NCI-H187 treated with DMSO at 0.1 percent for 48 hours (cell line): ENCODE measurements at places on chromosomes 16 and 17.

GRCh38 chr17:60163108-60163784 lies 13.5 kb downstream of the CA4 start:
- no peak for DNase-seq

DNA sequence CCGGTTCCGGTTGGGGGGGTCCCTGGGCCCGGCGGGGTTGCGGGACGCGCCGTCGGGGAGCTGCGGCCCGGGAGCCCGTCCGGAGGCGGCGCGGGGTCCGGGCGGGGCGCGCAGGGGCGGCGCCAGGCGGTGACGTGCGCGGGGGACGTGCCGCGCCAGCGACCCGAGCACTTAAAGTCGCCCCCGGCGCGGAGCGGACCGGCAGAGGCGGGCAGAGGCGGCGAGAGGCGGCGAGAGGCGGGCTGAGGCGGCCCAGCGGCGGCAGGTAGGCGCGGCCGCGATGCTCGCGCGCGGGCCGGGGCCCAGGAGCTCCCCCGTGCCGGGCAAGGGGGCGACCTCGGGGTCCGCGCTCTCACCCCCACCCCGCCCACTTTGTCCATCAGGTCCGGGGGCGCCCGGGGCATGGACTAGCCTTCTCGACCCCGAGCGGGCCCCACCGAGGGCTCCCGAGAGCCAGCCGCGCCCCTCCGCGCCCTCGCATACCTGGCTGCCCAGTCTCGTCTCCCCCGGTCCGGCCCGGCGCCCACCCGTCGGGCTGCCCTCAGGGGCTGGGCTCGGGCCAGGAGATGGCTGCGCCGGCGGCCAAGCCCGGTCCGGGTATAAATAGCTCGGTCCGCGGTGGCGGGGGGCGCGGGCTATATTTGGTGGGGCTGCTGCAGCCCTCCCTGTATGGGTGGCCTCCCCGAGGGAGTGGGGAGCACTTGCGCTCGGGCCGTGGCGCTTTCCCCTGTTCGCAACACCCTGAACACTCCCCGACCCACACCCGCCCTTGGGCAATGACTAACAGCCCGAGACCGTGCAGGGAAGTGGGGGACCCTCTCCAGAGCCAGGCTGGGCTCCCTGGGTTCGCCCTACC lies at the start of gene SLC16A3:
SLC16A3 (plus strand) TSS at position 201 of the 856 bp plus-strand sequence. CDS start 6,967 bp downstream, outside the sequence.
- no peak for DNase-seq

DNA sequence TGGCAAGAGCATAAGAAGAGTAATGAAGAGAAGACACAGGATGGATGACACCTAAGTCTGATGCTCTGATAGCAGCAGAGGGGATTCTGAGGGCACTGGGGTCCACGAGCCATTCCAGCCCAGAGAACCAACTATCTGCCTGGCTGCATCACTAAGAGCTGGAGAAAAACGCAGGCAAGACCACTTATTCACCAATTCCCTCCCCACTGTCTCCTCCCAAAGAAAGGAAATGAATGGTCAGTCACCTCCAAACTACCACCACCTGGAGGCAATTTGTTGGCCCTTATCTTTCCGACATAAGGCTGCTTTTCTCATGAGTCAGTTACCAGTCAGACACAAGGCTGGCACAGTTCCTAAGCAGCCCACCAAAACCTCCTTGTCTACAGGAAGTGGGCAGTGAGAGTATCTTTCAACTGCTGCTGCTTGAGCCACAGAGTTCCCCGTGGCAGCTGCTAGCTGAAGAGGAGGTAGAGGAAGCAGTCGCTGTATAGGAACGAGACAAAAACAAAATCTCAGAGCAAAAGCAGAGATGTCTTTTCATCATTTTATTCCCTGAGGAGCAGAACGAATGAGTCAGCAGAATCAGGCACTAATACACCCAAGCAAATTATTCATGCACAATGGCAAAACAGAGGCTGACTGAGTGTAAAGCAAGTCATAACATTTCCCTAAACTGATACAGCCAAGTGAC lies 111.1 kb downstream of the SMG6 start:
- no peak for DNase-seq

- no peak for DNase-seq
These were observed 40.7 kb downstream of the HLF start for GRCh38 chr17:55305321-55306087.

DNA sequence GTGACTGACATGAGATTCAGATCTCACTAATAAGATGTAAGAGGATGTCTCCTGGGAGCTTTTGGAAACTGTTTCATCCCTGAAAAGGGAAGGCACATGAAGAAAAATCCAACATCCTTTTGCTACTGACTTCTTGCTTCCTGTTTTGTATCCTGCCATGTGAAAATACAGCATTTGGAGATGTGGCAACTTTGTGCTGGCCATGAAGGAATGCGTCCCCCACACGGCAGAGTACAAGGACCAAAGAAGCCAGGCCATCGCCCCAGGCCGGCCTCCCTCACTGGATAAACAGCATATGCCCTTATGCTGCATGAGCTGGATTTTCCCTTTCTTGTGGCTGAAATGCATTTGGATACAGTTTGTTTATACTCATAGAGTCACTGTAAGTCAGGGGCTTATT lies 5.5 kb upstream of the HASPIN start:
- no peak for DNase-seq

DNA sequence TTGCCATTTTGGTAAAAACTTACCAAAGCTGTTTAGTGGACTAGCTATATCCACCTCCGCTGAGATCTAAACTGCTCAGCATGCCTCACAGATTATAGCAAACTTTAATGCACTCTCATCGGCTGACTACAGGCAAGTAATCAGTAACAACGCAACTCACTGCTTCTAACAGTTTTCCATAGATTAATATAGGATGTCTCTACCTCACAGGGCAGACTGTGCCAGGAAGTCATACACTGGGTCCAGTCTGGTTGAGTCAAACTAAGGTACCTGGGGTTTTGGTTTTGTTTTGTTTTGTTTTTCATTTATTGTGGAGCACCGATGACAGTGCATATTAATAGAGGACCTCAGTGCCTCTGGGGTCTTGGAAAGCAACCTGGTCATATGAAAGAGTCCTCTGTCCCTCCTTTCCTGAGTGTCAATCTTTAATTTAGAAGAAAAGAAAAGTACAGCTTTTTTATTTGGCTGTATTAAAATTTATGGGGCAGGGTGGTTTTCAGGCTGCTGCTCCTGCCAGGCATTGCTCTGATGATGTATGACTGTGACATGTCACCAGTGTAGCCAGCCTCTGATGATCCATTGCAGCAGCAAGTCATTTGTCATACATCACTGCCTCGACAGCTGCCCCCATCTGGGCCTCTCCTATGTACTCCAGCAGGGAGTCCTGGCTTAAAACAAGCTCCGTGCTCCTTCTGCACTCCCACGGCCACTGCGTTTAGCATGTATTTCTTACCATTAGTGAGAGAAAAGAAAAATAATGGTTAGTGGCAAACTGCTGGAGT lies 854.1 kb downstream of the KCNJ2 start:
- DNase-seq, result no peak

- no peak for DNase-seq
These were observed 26.5 kb upstream of the LASP1NB start for GRCh38 chr17:38898812-38899348.

GRCh38 chr17:10790491-10791401 lies 13.2 kb downstream of the TMEM238L start:
- no peak for DNase-seq

- no peak for DNase-seq
These were observed 29.1 kb downstream of the TMEM100 start for GRCh38 chr17:55693254-55694216.

DNA sequence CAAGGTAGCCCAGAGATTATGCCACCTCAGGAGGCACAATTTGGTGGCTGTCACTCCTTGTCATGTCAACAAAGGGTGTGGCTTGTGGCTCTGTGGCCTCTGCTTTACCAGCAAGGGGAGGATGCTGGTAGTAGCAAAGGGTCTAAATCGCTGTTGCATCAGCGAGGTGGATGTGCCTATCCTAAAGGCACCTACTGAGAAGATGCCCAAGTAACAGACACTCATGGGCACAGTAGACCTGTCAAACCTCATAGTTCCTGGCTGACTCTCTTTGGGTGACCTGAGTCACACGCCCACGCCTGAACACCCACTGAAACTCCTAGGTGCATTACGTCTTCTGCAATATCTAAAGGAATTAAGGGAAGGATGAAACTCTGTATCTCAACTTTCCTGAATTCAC lies 139.5 kb downstream of the PRKCB start:
- DNase-seq, result no peak

DNA sequence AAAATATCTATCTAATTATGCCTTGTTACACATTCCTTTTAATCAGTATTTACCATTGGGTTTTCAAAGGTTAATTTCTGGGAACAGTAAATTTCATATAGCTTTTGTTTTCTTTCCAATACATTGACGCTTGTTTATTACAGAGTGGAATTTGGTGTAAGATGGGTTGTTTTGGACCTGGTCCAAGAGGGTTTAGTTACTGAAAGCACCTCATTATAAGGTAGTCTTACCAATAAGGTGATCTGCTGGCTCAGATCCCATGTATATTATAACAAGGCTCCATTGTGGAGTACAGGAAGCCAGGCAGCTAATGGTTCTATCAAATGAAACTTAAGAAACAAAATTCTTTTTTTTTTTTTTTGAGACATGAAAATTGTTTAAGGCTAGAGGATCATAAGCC lies 87.3 kb upstream of the NACA2 start:
- DNase-seq, result no peak

- peak; percentile 53 for DNase-seq
These were observed 21.7 kb downstream of the SPHK1 start for GRCh38 chr17:76405967-76406647.

- DNase-seq, result no peak
These were observed 70.8 kb downstream of the TMEM132E start for GRCh38 chr17:34650051-34650750.

GRCh38 chr16:85293904-85294642 lies 181.8 kb upstream of the CIBAR2 start:
- no peak for DNase-seq

DNA sequence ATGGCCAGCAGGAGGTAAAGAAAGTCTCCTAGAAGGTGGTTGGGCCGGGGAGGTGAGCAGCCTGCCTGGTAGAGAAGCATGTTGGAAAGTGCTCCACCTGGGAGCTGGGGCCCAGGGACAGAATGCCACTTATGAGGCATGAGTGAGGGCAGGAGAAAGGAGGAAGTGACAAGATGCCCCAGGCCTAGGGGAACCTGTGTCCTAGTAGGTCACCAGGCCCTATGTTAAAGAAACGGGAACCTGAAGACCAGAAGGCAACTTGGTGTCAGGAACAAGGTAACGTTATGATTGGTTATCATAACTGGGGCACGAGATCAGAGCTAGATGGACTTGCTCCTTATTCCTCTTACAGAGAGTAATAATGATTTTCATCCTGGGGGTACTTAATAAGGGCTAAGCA lies 34.3 kb downstream of the PITPNC1 start:
- DNase-seq, result no peak

- DNase-seq, result no peak
These were observed 6.0 kb downstream of the FHOD1 start for GRCh38 chr16:67241008-67241900.

DNA sequence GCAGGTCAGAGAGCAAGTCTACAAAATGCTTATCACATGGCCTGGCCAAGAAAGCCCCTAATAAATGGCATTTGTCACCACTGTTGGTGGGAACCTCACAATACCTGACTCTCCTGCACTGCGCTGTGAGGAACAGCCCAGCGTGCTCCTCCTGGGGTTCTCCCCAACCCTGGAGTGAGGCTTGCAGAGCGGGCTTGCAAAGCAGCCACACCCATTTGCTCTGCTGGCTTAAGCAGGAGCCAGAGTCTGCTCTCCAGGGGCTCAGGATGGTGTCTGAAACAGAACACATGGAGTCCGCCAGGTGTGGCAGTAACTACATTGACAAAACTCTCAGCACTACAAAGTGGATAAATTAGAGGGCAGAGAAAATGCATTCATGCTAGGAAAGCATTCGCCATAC lies 331.0 kb upstream of the CCL2 start:
- DNase-seq, result no peak

DNA sequence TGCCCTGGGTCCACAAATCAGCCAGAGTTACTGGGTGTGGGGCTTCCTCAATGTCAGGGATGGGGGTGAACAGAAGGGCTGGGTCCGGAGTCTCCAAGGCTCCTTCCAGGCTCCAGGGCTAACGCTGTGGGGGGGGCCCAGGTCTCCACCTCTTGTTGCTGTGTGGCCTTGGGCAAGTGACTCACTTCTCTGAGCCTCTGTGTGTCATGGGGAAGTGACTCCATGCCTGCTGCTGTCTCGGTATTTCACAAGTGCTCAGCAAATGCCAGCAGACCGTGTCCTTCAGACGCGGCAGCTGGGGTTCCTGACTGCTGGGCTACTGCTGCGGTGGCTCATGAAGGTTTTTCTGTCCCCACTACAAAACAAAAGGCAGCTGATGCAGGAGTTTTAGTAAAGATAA lies 26.6 kb downstream of the JPH3 start:
- no peak for DNase-seq

GRCh38 chr17:52294301-52294700 lies 135.8 kb upstream of the CA10 start:
- no peak for DNase-seq

DNA sequence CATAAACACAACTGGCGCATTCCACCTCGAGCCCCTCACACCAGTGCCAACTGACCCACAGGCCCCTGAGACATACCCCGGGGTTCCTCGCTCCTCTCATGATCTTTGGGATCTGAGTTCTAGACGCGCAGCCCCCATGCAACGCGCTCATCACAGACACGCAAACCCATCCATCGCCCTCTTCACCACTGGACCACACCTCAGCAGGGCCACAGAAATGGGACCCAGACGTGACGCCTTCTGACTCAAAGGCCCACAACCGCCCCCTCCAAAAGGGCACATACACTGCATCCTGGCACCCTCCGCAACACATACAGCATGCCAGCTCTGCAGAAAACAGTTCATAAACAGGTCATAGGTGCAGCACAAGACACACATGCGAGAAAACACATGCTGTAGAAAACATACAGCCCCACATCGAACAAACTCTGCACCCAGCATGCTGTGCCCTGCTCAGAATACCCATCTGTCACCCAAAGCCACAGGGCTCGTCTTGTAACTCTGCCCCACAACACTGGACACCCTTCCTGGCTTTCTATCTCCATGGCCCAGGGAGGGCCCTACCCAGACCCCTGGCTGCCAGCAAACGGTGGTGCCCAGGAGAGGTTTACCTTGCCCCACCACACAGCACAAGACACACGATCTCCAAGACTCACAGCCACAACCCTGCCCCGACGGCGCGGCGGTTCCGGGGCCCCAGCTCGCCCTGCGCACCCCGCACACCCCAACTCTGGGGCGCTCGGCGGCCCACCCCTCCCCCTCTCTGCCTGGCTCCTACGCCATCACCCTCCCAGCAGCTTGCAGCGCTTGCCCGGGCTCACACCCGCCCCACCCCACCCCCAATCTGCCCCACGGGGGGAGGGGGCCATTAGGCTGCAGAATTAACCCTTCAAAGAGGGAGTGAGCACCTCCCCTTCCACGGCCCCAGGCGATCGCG lies 887 bp downstream of the ZBTB4 start:
- DNase-seq, result no peak

GRCh38 chr17:15436473-15437302 lies 30.7 kb downstream of the CDRT4 start:
- no peak for DNase-seq

- DNase-seq, result no peak
These were observed 543 bp downstream of the TXNDC11 start for GRCh38 chr16:11742093-11742535.
